ENCODE measurements at places on chromosomes 2 and 18. TPM values are rescaled to one million over a fixed set of nuclear protein-coding genes. Genes with fewer than 3 reads are reported as not detected.

Gene SOS1
- polyA plus RNA-seq = 15.2 TPM

Gene DSG1
- polyA plus RNA-seq = not detected

Gene KHK
- polyA plus RNA-seq = 6.6 TPM

Gene SEMA4F
- 10.0 TPM for polyA plus RNA-seq

Gene FKBP1B
- 3.0 TPM for polyA plus RNA-seq

Gene DNAJC5G
- polyA plus RNA-seq = not detected

Gene ECEL1
- polyA plus RNA-seq = not detected

Gene SPOPL
- 1.3 TPM for polyA plus RNA-seq

Gene HRH4
- polyA plus RNA-seq = 0.95 TPM

Gene CNNM4
- polyA plus RNA-seq = 2.1 TPM

Gene GMPPA
- polyA plus RNA-seq = 17.2 TPM

Gene MAPK4
- not detected for polyA plus RNA-seq

Gene CNGA3
- not detected for polyA plus RNA-seq

Gene LYG1
- polyA plus RNA-seq = 0.46 TPM

Gene CHRND
- not detected for polyA plus RNA-seq

Gene SLC35F6
- polyA plus RNA-seq = 7.9 TPM

Gene ROCK2
- polyA plus RNA-seq = 9.6 TPM

Gene CAPN14
- 0.08 TPM for polyA plus RNA-seq

Gene TMEM198
- not detected for polyA plus RNA-seq

Gene RIF1
- 24.5 TPM for polyA plus RNA-seq

Gene EMILIN1
- 0.33 TPM for polyA plus RNA-seq

Gene ERBB4
- polyA plus RNA-seq = not detected

Gene NEU2
- polyA plus RNA-seq = not detected

Gene OR6B2
- polyA plus RNA-seq = not detected

Gene SCN3A
- not detected for polyA plus RNA-seq

Measured in CD4-positive, CD25-positive, alpha-beta regulatory T cell (primary cell).